Mesenteric fat pad (tissue), 1 donor: ENCODE measurements at places on chromosomes 2 and 18. TPM values are rescaled to one million over a fixed set of nuclear protein-coding genes. Genes with fewer than 3 reads are reported as not detected.
A peak's percentile ranks its signal among the peaks of the same experiment; 100 is the strongest.

DNA sequence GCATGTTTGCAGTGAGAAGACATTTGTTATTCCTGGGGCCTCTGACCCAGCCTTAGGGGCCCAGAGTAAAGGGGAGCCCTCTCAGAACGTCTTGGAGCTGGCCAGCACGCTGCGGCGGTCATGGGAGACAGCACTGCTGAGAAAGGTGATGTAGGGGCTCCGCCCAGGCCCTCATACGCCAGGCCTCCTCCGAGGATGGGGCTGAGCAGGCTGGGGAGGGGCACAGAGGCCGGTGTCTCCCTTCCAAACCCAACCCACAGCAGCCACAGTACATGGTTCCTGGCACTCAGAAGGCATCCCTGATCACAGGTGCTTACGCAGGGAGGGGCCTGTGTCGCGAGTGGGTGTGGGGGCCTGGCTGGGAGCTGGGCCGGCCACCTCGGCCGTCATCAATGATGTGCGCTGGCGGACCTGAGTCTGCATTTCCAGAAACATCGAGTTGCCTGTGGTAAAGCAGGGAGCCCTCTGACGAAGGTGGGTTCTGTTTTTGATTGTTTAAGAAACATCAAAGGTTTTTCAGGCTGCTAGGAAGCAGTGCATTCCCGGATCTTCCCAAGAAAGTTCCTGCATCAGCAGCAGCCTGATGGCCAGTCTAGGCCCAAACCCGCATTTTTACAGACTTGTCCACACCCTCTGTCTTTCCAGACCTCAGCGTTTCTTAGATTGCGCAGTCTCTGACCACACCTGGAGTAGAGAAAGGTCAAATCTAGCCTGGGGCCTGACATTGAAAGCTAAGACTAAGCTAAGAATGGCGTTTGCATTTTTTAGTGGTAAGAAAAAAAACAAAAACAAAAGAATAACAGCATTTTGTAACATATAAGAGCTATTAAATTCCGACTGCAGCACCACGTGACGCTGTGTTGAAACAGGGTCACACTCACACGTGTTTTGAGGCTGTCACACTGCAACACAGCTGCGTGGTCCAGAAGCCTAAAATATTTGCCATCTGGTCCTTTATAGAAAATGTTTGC, 51.2 kb upstream of the PXDN start:
- no peak for DNase-seq

- DNase-seq = peak; percentile 59
Measured at GRCh38 chr2:71524476-71524875, 71.1 kb downstream of the DYSF start.

GRCh38 chr2:169768262-169768995, 30.2 kb upstream of the SSB start:
- no peak for DNase-seq

DNA sequence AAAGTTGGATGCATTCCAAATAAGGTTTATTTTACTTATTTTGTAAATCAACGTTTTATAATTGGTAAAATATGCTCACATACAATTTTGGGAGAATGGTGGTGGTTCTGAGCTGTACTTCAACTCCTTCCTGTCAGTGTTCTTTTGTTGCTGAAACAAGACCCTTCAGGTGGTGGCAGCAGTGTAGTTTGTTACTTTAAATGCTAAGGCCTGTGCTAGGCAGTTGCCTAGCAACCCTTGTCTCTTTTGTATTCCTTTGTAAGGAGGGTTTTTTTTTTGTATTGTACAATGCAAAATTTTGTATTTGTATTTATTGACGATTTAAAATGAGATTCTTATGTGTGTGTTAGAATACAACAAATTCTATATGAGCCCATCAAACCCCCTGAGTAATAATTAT, 166.0 kb upstream of the FAM98A start:
- no peak for DNase-seq

GRCh38 chr18:53193870-53194269, 853.9 kb downstream of the DCC start:
- no peak for DNase-seq

DNA sequence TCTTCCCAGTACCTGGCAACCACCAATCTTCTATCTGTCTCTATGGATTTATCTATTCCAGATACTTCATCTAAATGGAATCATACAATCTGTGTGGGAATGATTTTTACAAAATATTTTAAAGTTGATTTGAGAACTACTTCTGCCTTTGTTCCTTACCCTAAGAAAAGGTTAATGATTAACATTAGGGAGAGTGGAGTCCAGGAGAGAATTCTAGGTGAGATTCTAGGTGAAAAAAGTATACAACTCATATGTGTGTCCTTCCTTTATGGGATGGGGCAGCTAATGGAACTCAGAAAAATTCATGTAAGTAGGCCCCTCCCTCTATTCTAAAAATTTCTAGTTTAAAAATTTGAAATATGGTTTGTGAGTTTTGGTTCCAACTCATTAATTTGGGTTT, 35.9 kb upstream of the WDSUB1 start:
- no peak for DNase-seq

DNA sequence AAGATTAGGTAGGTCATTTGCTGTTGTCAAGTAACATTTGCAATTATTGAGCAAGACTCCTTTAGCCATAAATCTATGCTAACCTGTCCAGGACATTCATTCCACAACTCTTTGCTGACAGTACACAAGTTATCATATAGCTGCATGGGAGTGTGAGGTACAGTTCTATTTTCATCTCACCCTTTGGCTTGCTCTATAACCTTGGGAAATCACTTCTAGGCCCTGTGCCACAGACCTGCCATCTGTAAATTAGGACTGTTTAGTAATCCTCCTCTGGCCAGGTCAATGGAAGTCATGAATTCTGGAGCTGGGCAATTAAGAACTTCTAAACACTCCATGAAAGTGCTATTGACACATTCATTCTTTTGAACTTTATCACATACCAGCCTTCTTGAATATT, 34.6 kb upstream of the PAIP2B start:
- no peak for DNase-seq

GRCh38 chr18:67577386-67577785, 60.9 kb upstream of the DSEL start:
- no peak for DNase-seq

- no peak for DNase-seq
Measured at GRCh38 chr18:31229829-31230228, 67.2 kb upstream of the DSC1 start.

DNA sequence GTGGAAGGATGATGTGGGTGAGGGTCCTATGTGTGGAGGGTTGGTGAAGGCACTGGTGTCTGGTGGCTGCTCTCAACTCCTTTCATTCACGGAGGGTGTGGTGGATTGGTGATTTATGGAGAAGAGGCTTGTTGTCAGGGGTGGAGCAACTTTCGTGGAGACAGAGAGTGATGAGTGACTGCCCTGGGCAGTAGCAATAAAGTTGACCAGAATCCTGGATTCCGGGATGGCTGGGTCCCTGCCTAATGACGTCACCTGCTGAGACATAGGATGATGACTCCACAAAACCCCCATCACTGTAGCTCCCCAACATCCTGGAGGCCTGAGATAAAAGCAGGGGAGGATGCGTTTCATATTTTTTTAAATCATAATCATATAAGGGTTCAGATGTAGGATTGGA, 193.0 kb downstream of the ACKR3 start:
- DNase-seq = no peak

- no peak for DNase-seq
Measured at GRCh38 chr18:55753643-55754263, 165.8 kb upstream of the TCF4 start.

DNA sequence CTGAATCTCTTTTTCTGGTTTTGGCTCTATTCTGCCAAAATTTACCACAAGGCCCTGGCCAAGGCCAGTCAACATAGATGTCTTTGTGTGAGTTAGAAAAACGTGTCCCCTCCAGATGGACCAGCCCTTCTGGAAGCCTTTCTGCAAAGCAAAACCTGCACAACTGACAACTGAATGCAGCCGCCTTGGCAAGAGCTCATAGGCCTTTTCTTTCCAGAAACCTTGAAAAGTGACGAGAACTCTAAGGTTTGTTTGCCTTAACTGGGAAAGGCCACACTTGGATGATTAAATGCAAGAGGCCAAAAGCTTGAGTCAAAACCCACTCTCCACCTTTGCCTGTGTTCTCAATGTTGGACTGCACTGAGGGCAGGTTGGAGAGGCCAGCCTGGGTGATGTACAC, 103.9 kb downstream of the COLEC12 start:
- DNase-seq = no peak

DNA sequence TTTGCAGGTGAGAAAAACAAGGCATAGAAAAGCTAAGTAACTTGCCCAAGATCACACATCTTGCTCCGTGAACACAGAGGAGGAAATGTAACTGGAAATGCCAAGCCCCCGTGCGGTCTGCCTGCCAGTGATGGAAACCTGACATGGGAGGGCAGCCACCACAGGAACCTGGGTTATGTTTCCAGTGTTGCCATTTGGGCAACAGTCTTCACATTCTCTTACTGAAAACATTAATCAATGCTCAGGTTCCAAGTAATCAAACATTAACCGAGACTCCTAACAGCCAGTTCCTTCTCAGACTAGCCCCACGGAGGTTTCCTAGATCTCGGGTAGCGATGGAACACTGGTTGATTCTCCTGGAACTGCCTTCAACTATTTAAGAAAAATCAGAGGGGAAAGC, 2.5 kb downstream of the TGFA start:
- DNase-seq = no peak

- no peak for DNase-seq
Measured at GRCh38 chr2:216789081-216789480, 70.8 kb downstream of the TNP1 start.

DNA sequence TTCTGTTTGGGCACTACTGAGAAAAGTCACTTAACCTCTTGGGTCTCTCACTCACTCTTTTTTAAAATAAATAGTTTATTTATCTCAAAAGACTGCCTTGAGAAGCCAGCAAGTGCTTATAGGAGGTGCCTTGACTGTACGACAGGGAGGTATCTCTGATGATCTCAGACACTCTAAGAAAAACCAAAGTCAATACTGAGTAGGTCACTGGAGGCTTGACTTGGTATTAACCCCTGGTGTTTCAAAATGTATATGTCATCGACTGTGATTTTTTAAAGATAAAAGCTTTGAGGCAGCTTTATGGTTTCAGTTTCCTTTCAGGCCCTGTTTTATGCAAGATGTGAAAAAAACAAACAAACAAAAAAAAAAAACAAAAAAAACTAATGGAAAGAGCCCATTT, 33.7 kb downstream of the MREG start:
- no peak for DNase-seq

GRCh38 chr18:9101730-9102507, 580 bp upstream of the NDUFV2 start:
- no peak for DNase-seq

- no peak for DNase-seq
Measured at GRCh38 chr2:120105360-120105759, 92.5 kb downstream of the EPB41L5 start.

ATOH8 gene
- total RNA-seq = 69.4 TPM

HOXD8 gene
- 13.3 TPM for total RNA-seq

NYAP2 gene
- not detected for total RNA-seq

APCDD1 gene
- total RNA-seq = 232 TPM

PRKAG3 gene
- not detected for total RNA-seq

KCNF1 gene
- total RNA-seq = 0.13 TPM

DNMT3A gene
- 24.4 TPM for total RNA-seq

TMEM178A gene
- total RNA-seq = 1.5 TPM
